ENCODE measurements at places on chromosomes 11 and 22.

- no peak for DNase-seq
Measured at GRCh38 chr11:36195496-36196354, 93.5 kb downstream of the COMMD9 start.

- DNase-seq = no peak
Measured at GRCh38 chr11:78833237-78833636, 258.6 kb upstream of the NARS2 start.

DNA sequence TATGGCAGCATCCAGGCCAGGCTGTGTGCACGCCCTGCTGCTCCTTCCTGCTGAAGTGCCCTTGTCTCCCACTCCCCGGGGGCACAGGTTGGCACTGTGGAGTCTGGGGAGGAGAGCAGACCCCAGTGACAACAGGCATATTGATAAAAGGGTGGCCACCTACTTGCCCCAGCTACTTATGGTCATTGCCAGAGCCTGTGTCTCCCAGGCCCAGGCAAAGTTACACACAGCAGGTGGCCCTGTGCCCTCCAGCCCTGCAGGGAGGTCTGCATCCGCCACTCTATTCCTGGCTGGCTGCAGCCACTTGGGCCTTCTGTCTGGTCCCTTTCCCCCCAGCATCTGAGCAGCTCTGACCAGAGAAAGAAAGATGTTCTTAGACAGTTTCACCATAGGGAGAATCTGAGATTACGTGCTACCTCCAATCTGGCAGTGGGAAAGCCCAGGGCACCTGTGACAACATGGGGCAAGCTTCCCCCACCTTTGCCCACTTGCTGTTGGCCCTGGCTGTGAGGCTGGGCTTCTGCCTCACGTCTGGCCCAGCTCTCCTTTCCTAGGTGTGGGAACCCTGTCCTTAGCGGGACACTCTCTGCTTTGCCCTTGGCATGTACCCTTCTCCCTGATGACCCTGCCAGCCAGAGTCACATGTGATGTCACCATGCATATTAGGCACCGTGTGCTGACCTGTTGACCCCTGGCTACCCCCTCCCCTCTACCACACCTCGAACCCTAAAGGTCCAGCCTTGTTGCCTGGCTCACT, 25.3 kb upstream of the CSNK2A3 start:
- no peak for DNase-seq

DNA sequence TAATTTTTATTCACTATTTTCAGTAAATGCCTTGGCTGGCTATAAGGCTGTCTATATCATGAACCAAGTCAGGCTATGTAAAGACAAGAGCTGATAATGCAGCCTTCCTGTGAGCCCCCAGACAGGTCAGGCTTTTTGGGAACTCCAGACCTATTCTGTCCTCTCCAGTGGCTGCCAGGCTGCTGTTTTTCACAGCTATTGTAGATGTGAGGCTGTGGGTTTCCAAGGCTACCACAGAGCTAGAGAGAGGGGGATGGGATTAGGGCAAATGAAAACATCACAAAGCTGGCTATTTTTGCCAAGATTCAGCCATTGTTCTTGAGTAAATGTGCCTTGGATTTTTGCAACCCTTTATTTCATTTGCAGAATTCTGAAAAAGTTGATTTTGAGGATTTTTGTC, 55.7 kb upstream of the SORL1-AS1 start:
- no peak for DNase-seq

DNA sequence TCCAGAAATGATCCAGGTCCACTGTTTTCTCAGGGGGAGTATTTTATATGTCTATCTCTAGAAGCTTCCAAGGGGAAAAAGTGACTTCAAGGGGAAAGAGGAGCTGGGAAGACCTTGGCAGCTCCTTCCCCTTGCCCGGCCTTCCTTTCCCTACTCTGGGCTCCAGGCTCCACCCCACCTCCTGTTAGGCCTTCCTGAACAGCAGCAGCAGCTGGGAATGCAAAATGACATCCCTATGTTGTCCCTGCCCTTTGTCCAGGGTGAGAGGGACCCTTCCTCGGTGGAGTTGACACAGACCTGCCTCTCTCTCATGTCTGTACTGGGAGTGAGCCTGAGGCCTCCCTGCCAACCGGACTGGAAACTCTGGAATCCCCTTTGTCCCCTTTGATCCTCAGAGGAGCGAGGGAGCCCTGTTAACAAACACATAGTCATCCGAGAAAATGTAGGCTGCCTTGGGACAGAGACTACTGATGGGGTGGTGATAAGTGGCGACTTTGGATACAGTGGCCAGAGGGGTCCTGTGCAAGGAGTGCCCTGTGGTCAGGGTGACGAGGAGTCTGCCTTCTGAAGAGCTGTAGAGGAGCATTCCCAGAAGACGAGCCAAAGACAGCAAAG, 9.0 kb upstream of the MALAT1 start:
- no peak for DNase-seq

DNA sequence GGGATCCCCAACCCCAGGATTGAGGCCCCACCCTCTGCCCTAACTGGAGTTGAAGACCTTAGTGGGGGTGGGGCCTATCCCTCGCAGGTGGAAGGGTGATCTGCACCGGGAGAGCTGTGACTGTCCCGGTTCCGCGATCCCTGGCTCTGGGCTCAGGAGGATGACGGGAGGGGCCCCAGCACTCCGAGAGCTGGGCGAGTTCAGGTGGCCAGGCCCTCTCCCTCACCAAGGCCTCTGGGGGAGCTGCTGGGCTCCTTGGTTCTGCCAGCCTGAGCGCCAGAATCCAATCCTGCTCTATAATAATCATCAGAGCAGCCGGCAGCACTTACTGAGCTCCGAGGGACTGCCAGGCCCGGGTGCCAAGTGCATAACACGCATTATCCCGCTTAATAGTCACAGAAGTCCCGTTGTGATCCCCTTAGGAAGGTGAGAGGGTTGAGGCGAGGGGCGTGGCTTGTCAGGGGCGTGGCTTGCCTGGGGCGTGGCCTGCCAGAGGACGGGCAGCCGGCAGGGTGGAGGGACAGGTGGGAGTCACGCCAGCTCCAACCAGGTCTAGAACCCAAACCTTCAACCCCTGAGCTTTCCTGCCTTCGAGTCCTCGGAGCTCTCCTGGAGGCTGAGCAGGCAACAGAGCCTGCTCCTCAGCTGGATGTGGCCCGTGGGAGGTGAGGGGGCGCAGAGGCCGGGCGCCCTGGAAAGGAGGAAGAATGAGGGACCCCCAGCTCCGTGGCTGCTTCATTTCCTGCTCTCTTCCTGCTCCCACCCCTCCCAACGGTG, 7.3 kb upstream of the SYT7 start:
- no peak for DNase-seq

DNA sequence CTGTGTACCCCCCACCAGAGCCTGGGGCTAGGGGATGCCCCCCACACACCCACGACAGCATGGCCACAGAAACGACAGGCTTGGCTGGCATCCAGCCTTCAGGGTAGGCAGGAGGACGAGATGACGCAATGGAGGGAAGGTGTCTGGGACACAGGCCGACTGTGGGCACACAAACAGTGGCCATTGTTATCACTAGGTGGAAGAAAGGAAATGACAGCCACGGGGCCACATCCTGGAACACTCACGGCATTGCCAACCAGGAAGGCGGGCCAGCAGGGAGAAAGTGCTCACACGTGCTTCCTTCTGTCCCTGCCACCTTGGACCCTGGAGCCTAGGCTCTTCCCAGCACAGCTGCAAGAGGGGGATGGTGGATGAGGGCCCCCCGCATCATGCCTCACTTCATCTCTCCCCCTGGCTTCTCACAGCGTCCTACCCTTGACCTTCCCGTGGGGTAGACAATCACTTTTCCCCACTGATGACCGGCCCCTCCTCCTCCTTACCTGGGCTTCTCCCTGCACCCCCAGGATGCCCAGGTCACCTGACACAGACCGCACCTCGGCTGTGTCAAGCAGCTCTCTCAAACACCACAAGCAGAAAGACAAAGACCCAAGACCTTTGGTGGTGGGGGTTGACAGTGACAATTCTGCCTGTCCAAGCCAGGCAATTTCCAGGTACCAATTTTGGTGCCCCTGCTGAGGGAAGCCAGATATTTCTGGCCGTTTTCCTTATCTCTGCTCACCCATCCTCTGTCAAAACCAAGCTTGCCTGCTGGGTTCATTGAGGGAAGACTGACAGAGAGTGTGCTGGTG, 8.6 kb downstream of the PLA2G6 start:
- peak; percentile 64 for DNase-seq

DNA sequence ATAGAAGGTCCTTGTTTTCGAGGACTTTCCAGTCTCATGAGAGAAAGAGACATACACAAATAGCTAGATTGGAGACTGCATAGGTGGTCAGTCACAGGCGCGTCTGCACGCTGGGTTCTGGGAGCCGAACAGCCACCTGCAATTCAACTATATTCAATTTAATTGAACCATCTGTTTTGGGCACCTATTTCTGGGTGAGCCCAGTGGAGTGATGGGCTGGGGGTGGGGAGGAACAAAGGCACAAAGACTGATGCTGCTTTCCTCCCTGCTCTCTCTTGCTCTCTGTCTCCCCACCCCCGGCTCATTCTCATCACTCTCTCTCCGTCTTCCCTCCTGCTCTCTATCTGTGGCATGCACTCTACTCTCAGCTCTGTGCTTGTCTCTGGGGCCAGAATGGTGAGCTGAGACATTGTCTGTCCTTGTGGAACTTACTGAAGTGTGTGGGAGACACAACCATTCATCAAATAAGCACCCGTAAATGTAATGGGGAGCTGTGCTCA, 48.1 kb upstream of the B3GAT1 start:
- no peak for DNase-seq

DNA sequence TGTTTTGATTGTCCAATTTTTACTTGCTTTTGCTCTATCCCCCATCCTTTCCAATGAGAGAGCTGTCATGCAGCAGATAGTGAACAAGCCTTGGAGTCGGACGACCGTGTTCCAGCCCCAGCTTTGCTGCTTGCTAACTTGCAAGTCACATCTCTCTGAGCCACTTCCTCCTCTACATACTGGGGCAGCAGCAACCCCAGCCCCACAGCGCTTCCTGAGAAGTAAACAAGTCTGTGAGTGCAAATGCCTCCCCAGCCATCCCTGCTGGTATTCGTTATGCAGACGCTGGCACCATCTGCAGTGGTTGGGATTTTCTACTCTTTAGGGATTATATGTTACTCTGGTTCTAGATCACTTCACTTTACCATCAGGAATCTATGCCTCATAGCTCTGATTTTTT, 35.0 kb downstream of the TPBGL start:
- DNase-seq = no peak

DNA sequence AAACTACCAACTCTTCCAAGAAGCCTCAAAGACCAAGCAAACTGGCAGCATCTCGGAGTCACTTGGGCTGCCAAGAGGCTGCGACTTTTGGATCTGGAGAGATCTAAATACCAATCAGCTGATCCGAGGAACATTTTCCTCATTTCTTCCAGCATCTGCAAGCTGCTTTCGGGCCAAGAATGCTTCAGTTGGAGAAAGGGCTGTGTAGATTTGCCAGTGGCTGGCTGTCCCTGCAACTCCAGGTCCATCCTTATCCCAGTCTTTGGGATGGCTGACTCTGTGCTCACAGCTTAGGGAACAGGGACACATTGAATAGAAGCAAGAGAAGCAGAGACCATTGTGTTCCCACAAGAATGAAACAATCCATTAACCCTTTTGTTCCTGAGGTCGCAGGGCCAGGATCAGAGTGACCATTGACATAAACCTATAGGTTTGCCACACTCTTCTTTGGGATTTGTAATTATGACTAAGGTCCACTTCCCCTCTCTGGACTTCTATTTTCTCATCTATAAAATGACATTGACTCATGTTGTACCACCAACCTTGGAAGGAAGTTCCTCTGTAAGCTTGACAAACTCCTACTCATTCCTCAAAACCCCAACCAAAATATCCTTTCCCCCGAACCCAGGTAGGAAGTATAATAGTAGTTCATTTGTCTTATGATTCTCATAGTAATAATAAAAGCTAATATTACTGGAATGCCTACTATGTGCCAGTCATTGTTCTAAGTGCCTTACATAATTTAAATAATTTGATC, 340.8 kb downstream of the MN1 start:
- no peak for DNase-seq

- no peak for DNase-seq
Measured at GRCh38 chr11:74090701-74091100, 80.1 kb downstream of the C2CD3 start.

- DNase-seq = no peak
Measured at GRCh38 chr22:48892578-48893287, 934.9 kb downstream of the BRD1 start.

DNA sequence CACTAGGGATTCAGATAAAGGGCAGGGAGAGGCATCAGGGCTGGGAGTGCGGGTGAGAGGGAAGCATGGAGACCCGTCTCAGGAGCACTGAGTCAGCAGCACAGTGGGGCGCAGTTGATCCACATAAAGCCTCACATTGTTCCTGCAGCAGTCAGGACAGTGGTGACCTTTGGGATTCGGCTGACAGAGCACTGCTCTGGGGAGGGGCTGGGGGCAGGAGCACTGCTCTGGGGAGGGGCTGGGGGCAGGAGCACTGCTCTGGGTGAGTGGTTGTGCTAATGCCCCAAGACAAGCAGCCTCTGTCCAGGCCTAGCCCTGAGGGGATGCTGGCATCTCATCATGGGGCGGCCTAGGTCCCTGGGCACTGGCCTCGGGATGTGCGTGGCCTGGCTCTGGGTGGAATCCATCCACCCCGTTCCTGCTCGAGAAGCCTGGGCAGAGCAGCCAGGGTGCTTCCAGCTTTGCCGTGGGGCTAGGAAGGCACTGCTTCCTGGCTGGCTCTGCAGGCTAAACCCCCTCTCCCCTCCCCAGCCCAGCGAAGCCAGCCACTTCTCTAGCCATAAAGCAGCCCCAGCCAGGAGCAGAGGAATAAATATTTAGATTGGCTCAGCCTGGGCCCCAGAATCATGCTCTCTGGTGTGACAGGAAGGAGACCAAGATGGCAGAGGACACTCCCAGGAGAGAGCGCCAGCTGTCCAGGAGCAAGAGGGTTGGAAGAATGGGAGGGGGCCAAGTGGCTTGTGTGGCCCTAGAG, 7.3 kb downstream of the OAF start:
- DNase-seq = no peak

GRCh38 chr11:87338046-87338639, 300.4 kb downstream of the TMEM135 start:
- no peak for DNase-seq

- DNase-seq = no peak
Measured at GRCh38 chr22:41831383-41831782, 1.5 kb upstream of the SREBF2 start.

- no peak for DNase-seq
Measured at GRCh38 chr22:45642986-45643385, 28.6 kb upstream of the ATXN10 start.

DNA sequence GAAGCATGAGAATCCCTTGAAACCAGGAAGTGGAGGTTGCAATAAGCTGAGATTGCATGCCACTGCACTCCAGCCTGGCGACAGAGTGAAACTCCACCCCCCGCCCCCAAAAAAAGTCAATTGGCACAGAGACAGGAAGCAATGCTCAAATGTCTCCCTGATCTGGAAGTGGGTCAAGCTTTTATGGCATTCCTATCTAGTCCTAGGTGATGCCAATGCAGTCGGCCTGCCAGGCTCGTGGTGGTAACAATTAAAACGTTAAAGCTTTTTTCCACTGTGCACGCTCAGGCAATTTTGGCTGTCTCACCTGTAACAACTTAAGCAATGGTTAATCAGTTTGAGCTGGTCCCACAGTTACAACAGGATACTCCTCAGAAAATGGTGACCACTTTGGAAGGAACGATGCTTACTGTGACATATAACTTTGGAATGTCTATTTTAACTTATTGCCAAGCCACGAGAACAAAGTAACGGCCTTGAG, 18.9 kb upstream of the PISD start:
- peak; percentile 77 for DNase-seq
